Mucosa of gallbladder (tissue), 1 donor: ENCODE measurements at places on chromosomes 13 and 19. TPM values are rescaled to one million over a fixed set of nuclear protein-coding genes. Genes with fewer than 3 reads are reported as not detected.
A peak's percentile ranks its signal among the peaks of the same experiment; 100 is the strongest.

DNA sequence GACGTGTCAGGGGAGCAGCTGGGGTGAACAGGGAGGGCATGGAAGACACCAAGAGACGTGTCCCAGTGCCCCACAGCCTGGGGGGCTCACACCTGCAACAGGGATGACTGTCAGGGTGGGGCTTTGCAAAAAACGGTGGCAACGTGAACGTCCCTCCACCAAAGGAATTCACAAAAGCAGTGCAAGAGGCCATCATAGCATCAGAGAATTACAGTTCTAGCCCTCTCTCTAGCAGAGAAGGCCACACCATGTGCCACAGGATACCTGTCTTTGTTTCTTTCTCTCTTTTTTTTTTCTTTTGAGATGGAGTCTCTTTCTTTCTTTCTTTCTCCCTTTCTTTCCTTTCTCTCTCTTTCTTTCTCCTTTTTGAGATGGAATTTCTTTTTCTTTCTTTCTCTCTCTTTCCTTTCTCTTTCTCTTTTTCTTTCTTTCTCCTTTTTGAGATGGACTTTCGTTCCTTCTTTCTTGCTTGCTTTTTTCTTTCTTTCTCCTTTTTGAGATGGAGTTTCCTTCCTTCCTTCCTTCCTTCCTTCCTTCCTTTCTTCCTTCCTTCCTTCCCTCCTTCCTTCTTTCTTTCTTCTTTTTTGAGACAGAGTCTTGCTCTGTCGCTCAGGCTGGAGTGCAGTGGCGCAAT, 17.1 kb upstream of the ATP11A start:
- DNase-seq = no peak

ZNF221 gene
- 7.5 TPM for total RNA-seq

DNA sequence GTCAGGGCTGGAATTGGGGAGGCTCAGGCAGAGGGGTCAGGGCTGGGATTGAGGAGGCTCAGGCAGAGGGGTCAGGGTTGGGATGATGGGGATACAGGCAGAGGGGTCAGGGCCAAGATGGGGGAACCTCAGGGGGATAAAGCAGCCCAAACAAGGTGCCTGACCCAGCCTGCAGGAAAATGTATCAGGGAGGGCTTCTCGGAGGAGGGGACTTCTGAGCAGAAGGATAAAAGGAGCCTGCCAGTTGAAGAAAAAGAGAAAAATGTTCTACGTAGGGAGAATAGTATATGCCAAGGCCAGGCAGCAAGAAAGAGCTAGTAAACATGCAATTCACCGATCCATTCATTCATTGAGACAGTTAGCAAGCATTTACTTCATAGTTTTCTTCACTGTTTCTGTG, 84.8 kb downstream of the MAP4K1 start:
- DNase-seq = no peak

CCDC106 gene
- total RNA-seq = 18.4 TPM

DNA sequence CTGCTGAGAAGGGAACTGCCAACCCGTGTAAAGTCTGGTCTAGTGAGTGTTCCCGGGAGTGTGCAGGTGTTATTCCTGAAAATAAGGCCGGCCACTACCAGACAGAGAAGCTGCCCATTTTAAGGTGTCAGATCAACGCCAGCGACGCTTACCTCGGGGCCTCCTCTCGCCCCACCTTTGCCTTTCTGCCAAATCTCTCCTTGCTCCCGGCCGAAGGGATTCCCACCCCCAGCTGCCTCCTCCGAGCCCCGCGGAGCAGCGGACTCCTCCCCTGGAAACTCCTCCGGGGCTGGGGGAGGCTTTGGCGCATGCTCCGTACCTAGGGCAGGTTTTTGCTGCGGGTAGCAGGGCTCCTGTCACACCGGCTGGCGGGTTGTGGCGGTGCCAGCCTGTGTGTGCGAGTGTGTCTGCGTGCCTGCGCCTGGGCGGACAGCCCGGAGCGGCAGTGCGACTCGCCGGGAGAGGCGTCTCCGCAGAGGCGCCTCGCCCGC, at the start of gene HS6ST3:
TSS of gene HS6ST3 (plus strand) at position 359 of the 491 bp plus-strand sequence.
- DNase-seq = no peak

UBE2L5 gene
- not detected for total RNA-seq

- no peak for DNase-seq
Measured at GRCh38 chr13:29961036-29961670, 110.7 kb upstream of the UBL3 start.

GRCh38 chr13:76380446-76381065, 505.6 kb downstream of the KCTD12 start:
- no peak for DNase-seq

DMWD gene
- total RNA-seq = 66.0 TPM

- peak; percentile 39 for DNase-seq
Measured at GRCh38 chr19:19405971-19406877, 749 bp downstream of the GATAD2A start.

GRCh38 chr13:110855363-110855762, 59.5 kb downstream of the ANKRD10 start:
- no peak for DNase-seq

DNA sequence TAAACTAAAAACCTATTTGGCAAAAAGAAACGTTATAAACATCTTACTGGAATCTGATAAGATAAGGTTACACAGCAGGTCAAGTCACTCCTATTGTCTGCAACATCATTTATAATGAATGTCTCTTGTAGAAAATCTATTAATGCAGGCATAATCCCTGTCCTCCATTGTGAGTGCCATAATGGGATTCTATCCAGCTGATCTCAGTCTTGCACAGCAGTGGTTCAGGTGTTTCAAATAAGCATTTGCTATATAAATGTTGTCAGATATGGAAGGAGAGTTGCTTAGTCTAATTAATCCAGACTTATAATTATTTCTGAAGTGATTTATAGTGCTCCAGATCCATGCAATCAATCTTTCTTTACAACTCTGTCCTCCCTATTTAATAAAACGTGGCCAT, 186.5 kb upstream of the ATXN8OS start:
- no peak for DNase-seq
